8988T (cell line): ENCODE measurements at places on chromosomes 1 and 21.

DNA sequence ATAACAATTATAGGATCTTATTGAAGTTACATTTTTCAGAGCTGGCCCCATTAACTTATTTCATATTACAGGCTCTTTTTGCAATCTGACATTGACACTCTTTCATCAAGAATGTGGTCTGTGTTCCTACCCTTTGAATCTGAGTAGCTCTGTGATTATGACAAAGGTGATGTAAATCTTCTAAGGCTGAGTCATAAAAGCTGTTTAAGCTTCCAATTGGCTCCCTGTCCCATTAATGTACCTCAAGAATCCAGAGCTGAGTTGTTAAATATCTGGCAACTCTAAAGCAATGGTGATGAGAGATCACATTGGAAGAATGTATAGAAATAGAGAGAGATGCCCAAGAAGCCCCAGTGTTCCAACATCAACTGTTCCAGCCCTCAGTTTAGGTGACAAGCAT lies 178.5 kb upstream of the DEPDC1 start:
- DNase-seq: no peak

GRCh38 chr1:111792249-111792648 lies 36.5 kb downstream of the DDX20 start:
- DNase-seq: no peak

- DNase-seq: no peak
Measured at GRCh38 chr1:10675813-10676212, 120.6 kb downstream of the CASZ1 start.

- no peak for DNase-seq
Measured at GRCh38 chr1:74357756-74358155, 122.6 kb downstream of the TNNI3K start.

GRCh38 chr21:19590044-19590443 lies 1186.5 kb upstream of the TMPRSS15 start:
- no peak for DNase-seq

DNA sequence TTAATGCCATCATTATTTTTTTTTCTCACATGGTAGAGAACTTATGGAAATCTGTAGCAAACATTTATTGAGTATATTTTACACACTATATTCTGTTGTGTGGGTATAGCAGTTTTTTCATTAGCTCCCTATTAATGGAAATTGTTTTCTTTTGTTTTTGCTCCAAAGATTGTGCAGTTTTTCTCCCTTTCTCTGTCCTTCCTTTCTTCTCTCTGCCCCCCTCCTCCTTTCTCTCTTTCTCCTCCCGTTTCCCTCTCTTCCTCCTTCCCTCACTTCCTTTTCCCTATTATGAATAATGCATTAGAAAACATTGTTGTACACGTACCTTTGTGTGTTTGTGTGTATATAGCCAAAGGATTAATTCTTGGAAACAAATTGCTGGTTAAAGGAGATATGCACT lies 20.6 kb downstream of the CDC73 start:
- no peak for DNase-seq

GRCh38 chr1:160646711-160647328 lies at the start of gene SLAMF1:
TSS of gene SLAMF1 (minus strand) at chr1:160647044. CDS start at chr1:160646945, 99 bp downstream.
- DNase-seq: no peak

DNA sequence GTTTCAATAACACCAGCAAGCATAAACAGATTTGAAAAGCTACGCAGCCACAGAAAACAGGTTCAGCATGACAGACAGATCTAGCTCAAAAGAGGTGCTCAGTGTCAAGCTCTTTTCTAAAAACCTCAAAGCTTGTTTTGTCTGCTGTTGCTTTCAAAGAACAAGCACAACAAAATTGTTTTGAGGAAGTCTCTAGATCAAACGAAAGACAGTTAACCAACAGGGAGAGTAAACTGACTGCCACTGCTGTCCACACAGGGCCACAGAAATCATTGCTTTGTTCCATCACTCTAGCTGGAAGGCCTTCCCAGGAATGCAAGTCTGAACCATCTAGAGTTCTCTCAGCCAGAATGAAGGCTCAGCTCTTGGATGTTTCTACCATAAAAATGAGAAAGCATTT lies 12.8 kb downstream of the APP start:
- DNase-seq: no peak

DNA sequence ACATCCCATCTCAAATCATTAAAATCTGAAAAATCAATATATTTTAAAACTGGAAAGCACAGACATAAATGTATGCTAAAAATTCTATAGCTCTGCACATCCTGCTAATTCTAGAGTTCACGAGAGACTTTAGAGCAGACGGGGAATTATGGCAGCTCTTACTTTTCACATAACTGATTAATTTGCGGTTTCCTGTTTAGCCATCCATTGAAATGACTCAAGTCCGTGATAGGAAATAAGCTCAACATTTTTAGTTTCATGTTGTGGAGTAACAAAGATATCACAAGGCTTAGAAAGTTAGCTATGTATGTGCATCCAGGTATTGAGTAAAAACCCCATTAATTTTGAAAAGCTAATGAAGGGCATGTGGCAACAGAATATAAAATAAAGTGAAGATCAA lies 123.2 kb downstream of the SMYD2 start:
- no peak for DNase-seq
